ENCODE measurements at places on chromosomes 1 and 21.

DNA sequence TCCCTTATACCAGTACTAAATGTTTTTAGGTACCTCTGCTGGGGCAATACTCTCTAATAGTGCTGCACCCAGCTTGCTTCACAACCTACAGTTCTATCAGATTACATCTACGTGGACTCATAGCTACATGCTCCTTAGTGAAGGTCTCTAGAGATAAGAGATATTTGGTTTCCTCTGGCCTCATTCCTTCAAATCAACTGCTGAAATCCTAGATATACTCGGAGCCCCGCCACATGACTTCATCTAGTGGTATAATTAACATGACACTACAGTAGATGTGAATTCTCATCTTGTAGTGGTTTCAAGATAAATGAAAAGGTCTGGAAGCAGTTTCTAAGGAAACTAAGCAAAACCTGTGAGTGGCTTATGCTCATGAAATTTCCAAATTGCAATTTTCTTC is 115.4 kb downstream of the SMYD2 start:
- DNase-seq: no peak

DNA sequence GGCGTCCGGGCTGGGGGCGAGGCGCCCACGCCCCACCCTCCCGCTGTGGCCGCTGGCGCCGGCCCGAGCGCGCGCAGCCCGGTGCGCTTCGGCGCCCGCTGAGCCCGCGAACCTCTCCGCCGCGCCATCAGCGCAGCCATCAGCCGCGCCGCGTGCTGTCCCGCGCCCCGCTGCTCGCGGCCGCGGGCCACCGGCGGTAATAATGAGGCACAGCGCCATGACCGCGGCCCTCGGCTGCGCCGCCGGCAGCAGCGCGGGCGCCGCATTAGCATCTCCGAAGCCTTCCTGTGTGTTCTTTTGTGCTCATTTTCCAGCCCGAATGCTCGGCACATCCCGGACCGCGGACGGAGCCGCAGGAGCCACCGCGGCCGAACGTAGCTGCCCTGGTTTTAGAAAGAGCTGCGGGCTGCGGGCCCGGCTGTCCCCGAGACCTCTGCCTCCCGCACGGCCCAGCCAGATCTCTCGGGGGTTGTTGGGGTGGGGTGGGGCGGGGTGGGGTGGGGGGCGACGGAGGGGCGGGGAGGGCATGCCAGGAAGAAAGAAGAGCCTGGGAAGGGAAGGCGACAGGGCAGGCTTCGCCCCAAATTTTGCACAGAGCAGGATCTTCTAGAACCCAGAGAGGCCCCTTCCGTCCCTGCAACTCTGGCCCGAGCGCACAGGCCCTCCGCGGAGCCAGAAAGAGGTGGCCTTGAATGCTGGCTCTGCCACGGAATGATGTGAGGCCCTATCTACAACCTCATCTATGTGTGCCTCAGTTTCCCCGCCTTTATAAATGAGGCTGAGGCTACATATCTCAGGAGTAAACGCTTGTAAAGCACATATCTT is 55.3 kb downstream of the RRAGC start:
- DNase-seq: no peak

- no peak for DNase-seq
Observed at GRCh38 chr1:59020151-59020997, 236.5 kb upstream of the JUN start.

DNA sequence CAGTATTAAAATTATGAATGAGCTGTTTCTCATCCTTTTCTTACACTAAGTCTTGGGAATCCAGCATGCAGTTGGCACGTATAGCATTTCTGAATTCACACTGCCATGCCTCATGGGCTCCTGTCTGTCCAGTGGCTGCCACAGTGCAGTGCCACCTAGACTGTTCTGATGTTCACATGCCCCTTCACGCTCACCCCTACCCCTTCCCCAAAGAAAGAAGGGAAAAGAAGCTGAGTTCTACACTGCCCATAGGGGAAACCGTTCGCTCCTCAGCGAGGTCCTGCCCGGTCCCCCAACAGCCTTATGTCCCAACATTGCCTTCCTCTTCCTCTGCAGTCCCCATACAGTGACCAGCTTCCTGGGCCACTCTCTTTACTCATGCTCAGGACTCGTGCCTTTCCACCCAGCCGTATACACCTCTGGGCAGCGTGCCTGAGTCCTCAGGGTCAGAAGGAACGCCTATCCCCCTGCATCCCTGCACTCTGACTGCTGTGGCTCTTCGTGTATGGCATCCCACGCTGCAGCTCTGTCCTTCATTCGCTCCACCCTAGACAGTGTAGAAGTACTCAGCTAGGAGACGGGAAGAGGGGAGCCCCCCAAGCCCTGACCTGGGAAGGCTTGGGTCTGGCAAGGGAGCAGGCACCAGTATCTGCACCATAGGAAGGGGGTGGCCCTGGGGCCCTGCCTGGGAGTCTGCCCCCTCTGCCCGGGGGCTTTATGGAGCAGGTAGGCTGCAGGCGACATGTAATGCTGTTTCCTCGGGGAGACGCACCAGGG is 24.1 kb upstream of the ARF1 start:
- no peak for DNase-seq

DNA sequence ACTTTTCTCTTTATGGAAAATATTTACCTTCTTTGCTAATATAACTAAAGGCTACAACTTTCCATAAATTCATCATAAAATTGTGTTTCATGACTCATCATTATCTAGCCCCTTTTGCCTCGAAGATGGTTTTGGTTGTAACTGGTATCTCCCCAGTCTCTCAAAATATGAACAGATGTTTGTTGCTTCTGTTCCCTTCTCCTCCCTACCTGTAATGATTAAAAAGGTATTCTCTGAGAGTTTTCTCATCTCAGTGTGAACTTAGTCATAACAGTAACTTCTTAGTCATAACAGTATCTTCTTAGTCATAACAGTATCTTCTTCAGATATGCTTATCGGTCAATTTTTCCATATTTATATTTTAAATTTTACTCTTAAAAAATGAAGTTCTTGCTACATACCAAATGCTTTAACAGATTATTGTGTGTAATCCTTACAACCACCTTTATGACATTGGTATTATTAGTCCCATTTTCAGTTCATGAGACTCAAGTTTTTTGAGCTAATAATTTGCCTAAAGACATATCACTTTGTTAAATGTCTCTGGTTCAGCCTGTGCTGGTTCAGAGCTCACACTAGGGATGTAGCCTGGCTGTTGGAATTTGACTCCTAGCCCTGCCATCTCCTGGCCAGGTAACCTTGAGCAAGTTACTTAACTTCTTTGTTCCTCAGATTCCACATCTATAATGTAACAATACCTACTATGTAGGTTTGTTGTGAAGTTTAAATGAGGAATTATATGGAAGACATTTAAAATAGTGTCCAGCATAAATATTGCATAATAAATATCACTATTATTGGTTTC is 32.6 kb downstream of the ATP1B1 start:
- DNase-seq: no peak

DNA sequence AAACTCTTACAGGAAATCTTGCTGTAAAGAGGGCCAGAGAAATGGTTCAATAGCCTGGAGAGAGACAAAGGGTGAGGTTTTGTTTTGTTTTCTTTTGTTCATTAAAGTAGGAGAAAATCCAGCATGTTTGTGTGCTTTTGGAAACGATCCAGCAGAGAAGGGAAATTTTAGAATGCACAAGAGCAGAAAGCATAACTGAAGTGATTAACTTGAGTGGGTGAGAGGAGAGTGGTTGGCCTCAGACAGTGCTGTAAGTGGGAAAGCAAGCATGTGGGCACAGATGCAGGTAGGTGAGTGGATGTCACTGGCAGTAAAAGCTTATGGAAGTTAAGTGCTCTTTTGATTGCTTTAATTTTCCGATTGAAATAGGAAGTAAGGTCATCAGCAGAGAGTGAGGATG is 50.2 kb downstream of the EEIG2 start:
- DNase-seq: no peak

- no peak for DNase-seq
Observed at GRCh38 chr1:198205016-198205684, 48.4 kb downstream of the NEK7 start.

- no peak for DNase-seq
Observed at GRCh38 chr1:164707868-164708331, 148.9 kb downstream of the PBX1 start.

- DNase-seq: peak; percentile 77
Observed at GRCh38 chr21:32412162-32413014, at the start of gene EVA1C. EVA1C (plus strand) TSS chr21:32412706; CDS start chr21:32412854, 148 bp downstream.

DNA sequence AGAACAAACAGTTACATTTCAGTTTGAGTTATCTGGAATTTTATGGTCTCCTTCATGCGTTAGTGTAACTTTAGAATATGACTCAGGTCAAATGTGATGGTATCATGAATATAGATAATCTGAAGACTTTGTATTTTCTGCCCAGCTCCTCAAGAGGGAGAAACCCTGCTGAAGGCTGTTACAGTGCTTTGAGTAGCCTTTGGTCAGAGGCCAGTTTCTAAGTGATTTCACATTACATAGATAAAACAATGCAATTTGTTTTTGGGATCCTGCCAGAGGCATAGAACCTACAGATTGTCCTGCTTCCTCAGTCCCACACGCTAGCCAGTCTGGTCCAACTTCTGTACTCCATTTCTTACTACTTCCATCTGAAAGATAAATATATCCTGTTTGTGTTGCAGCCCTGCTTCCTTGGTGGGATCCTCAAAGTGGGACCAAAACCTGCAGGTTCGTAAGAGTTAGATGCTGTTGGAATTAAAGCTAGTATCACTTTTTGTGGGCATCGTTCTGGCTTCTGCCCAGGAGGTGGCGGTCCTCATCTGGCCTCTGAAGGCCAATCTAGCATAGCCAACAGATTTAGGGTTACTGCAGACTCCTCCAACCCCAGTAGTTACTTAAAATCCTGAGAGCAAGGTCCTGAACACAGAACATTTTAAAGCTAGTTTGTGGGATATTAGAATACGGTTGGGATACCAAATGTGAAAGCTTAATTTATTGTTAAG is 645.8 kb upstream of the USP24 start:
- no peak for DNase-seq

DNA sequence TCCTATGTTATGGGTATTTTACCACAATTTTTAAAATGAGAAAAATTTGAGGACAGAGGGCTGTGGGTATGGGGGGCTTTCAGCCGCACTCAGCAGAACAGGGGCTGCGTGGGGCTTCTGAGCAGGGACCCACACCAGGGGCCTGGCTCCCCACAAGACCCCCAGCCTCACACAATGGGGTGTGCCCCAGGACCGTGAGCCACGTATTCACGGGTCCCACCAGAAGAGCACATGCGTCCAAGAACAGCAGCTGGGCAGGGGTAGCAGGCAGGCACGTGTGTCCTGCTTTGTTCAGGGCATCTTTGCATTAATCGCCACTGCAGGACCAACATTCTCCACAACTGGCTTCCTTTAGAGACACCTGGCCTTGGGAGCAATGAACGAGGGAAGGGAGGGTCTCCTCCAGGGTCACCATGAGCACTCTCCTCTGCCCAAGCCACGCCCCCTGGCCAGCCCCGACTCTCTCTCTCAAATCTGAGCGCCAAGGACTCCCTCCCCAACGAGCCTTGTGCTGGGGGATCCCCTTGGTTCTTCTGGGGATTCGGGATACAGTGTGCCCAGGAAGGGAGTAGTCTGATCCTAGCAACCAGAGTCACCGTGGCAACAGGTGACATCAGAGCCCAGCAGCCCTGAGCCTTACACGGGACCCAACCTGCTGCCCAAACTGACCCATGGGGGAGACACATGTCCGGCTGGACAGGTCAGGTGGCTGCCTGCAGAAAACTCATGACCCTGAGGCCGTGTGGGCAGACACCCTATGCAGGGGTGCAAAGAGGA is 7.4 kb upstream of the ARF1 start:
- DNase-seq: no peak

GRCh38 chr21:36482673-36483072 is 2.8 kb upstream of the CLDN14 start:
- no peak for DNase-seq

DNA sequence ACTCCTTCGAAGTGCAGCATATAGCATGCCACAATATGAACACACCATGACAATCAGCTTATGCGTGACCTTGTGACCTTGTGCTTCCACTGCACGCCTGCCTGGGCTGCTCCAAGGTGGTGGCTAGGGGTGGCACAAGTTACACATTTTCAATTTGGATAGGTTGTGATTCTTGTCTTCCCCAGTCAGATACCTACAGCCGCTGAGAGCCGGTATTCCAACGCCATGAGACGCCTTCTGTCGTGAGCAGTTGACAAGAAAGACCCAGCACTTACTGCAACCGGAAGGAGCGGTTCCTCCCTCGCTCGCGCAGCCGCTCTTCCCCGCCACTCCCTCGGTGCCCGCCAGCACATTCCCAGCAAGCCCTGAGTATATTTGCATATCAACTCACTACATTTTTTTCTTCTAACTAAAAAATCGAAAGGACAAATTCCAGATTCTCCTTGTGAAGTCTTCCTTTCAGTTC is 359 bp upstream of the RNU11 start:
- DNase-seq: no peak

- no peak for DNase-seq
Observed at GRCh38 chr1:31487143-31487542, 74.1 kb downstream of the SERINC2 start.

DNA sequence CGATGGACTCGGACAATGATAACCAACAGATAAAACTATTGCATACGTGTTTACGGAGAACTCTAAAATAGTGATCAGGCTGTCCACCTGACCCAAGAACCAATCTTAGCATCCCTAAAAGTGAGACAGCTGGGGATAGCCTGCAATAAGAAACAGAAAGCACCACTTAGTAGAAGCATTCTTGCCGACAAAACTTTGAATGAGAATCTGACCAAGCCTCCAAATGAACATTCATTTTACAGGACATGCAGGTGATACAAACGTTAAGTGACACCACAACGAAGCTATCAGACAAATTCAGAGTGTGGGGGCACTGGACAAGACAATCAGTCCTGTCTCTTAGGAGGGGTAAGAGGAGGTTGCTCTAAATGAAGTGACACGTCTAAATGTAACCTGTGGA is 1.2 kb downstream of the PSMG1 start:
- no peak for DNase-seq

- DNase-seq: no peak
Observed at GRCh38 chr1:6267686-6268322, 6.9 kb upstream of the GPR153 start.

- DNase-seq: no peak
Observed at GRCh38 chr1:236209185-236209584, 66.8 kb downstream of the GPR137B start.

DNA sequence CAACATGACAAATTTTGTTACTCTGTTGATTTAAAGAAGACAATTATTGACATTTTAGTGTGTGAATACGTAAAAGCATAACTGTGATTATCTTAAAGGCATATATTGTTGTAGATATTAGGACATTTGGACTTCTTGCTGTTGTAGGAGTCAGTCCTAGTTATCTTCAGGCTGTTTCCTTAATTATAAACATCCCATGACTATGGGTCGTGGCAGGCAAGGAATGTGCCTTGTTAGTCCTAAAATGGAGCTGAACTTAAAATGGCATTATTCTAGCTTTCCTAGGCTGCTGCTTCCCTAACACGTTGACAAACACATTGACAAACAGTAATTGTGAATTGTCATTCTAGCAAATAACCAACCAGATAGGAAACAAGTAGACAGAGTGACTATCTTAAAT is 4.4 kb upstream of the MPZL1 start:
- no peak for DNase-seq

DNA sequence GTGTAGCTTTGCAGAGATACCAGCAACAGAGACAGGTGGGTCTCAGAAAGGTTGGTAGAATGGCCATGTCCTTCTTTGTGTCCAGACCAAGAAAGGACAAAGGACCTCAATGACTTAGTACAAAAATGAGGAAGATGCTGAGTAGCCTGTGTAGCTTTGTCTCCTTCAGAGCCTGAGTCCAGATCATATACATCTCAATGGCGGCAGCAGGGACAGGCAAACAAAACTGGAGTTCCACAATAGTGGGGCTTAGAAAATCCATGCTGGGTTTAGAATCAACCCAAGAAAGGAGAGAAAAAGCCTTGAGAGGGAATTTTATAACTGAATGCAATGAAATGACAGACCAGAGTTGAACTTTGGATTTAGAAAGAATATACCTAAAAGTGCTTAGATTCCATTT is 339.0 kb downstream of the BRINP3 start:
- DNase-seq: no peak

GRCh38 chr1:94191216-94191615 is 46.2 kb downstream of the ARHGAP29 start:
- no peak for DNase-seq

Measured in hematopoietic multipotent progenitor cell treated with erythropoietin and hydrocortisone succinate and interleukin-3 and kit ligand, for 17 days (in vitro differentiated cells).